ENCODE measurements at places on chromosomes 7 and 10. TPM values are rescaled to one million over a fixed set of nuclear protein-coding genes. Genes with fewer than 3 reads are reported as not detected.

IQUB gene
- 0.71 TPM for total RNA-seq

- H3K4me1 ChIP-seq, result peaks cover 13% of the 10 kb centered on the region
- no peaks in the 10 kb centered on the region for H3K27me3 ChIP-seq
- H3K36me3 ChIP-seq, result peaks cover 20% of the 10 kb centered on the region
These were observed 1.1 kb downstream of the RRP12 start for GRCh38 chr10:97399843-97400545.

DNA sequence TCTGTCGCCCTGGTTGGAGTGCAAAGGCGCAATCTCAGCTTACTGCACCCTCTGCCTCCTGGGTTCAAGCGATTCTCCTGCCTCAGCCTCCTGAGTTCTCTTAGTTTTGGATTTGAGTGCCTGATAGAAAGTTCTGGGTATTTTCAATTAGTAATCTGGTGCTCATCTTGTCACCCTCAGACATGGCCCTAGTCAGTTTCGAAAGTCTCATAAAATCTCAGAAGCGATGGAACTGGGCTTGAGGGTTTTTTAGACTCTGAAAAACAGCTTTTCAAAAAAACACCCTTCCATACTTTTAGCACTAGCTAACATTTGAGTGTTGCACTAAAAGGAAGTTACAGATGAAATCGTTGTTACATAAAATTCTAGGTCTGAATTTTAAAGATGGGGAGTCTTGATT is 9.4 kb upstream of the PIP4K2A start:
- H3K27ac ChIP-seq, result no peak overlapping the region
- H3K27me3 ChIP-seq, result no peaks in the 10 kb centered on the region
- H3K4me1 ChIP-seq, result peaks cover 16% of the 10 kb centered on the region
- H3K36me3 ChIP-seq, result no peaks in the 10 kb centered on the region
- DNase-seq, result no peak

DNA sequence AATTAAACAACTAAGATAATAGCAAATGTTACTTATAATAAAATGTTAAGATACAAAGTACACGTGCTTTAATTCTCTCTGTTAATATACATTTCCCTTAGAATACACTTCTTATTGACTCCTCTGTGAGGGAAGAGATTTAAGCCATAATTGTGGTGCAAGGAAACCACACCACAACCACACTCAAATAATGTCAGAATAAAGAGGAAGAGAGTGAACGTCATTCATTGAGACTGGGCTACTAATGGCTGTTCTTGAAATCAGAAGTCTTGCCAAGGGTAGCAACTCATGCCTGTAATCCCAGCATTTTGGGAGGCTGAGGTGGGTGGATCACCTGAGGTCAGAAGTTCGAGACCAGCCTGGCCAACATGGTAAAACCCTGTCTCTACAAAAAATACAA is 10.0 kb downstream of the FAM171A1 start:
- DNase-seq, result no peak
- H3K27ac ChIP-seq, result no peak overlapping the region
- H3K4me3 ChIP-seq, result no peak overlapping the region
- H3K4me1 ChIP-seq, result peaks cover 17% of the 10 kb centered on the region
- peaks cover 9% of the 10 kb centered on the region for H3K36me3 ChIP-seq

DNA sequence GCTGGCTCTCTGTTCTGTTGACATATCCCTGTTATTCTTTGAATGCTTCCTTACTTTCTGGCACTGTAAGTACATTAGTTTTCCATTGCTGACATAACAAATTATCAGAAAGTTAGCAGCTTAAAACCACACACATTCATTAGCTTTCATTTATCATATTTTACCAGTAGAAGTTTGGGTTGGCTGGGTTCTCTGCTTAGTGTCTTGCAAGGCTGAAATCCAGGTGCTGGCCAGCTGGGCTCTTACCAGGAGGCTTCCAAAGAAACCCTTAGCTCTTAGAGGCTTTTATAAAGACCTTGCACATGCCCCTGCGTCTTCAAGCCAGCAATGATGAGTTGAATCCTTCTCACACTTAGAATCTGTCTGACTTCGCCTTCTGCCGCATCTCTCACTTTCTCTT is 160.6 kb downstream of the MLLT10 start:
- peaks cover 17% of the 10 kb centered on the region for H3K4me1 ChIP-seq
- no peak for DNase-seq
- no peaks in the 10 kb centered on the region for H3K27me3 ChIP-seq
- peaks cover 20% of the 10 kb centered on the region for H3K36me3 ChIP-seq
- H3K4me3 ChIP-seq, result no peak overlapping the region

MEOX2 gene
- 0.07 TPM for total RNA-seq

FLNC gene
- total RNA-seq, result 8.0 TPM

DNA sequence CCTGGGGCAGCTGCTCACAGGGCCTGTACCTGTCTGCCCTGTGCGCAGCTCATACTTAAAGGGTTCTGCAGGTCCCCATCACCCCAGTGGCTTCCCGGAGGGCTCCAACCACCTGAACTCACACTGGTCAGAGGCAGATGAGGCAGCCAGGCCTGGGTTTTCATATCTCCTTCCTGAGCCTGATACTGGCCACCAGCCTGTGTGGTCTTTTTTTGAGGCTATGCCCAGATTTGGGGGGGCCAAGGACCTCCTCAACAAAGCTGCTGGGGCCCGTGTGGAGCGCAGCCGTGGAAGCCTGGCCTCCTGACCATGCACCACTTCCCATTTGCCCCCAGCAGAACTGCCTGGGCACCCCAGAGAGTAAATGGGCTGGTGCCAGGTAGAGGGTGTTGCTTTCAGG is 25.7 kb downstream of the PNLIPRP2 start:
- no peak overlapping the region for H3K27ac ChIP-seq
- no peak for DNase-seq
- no peaks in the 10 kb centered on the region for H3K27me3 ChIP-seq
- H3K4me1 ChIP-seq, result no peaks in the 10 kb centered on the region
- H3K4me3 ChIP-seq, result no peak overlapping the region

DNA sequence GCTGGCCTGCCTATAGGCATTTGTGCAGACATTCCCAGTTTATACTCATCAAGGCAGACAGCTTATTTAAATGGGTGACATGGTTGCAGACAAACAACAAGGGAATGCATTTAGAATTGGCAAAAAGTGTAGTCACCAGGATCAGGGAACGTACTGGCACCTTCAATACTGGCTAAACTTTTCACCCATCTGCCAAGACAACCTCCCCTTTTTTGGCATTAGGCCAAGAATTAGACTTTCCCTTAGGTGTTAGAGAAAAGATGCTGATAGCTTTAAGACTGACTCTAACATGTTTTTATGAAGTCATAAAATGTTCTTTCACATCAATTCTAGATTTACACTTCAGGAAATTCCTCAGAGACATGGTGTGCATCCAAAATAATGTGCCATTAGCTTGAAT is 365.9 kb downstream of the PHTF2 start:
- H3K36me3 ChIP-seq, result peaks cover 24% of the 10 kb centered on the region
- H3K27ac ChIP-seq, result no peak overlapping the region
- H3K27me3 ChIP-seq, result no peaks in the 10 kb centered on the region
- no peak overlapping the region for H3K4me3 ChIP-seq
- H3K4me1 ChIP-seq, result peaks cover 36% of the 10 kb centered on the region

DNA sequence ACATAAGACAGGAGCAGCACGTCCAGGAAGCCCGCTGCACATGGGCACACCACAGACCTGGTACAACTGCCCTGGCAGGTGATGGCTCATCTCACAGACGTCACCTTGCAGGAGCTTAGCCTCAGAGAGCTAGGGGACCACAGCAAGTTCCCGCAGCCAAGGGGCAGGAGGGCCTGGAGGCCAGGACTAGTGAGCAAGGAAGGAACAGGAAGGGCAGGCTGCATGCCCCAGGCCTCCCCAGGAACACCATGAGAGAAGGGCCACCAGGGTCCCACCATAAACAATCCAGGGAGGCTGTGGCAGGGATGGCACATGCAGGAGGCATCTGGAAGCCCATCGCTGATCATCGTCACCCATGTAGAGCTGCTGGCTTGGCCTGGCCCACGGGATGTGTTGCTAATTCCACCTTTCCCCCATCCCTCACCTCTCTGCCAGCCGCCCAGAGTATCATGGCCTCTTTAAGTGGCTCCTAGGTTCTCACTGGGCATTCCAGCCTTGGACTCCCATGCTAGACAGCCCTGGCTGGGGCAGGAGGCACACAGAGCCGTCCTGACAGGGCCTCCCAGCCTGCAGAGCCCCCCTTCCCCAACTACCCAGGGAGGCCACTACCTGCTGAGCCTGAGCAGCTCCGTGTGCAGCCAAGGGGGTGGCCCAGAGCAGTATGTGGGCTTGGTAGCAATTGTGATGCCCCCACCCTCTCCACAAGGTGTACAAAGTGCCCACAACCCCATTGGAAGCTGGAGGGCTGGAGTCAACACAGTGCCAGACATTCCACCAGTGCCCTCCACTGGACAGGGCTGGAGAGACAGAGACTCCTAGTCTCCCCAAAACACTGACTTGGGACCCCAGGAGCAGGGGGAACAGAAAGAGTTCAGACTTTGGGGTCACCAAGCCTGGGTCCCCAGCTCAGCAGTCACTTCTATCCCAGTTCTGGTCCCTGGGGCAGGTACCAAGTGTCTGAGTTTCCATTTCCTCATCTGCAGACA is 35.5 kb downstream of the GRID1 start:
- DNase-seq, result no peak
- no peak overlapping the region for H3K4me3 ChIP-seq
- no peaks in the 10 kb centered on the region for H3K36me3 ChIP-seq
- H3K27ac ChIP-seq, result no peak overlapping the region
- H3K27me3 ChIP-seq, result no peaks in the 10 kb centered on the region

GRCh38 chr7:128910569-128910945 is at the start of gene KCP:
Gene KCP, minus strand, starts transcription at chr7:128910709. Its CDS starts 33 bp downstream, at chr7:128910676.
- H3K27ac ChIP-seq, result peak within 1 kb of the TSS; percentile 78
- DNase-seq, result peak; percentile 51
- peaks cover 31% of the 10 kb centered on the region for H3K4me1 ChIP-seq
- no peaks in the 10 kb centered on the region for H3K36me3 ChIP-seq
- peaks cover 68% of the 10 kb centered on the region for H3K27me3 ChIP-seq
- peak within 1 kb of the TSS; percentile 72 for H3K4me3 ChIP-seq

DNA sequence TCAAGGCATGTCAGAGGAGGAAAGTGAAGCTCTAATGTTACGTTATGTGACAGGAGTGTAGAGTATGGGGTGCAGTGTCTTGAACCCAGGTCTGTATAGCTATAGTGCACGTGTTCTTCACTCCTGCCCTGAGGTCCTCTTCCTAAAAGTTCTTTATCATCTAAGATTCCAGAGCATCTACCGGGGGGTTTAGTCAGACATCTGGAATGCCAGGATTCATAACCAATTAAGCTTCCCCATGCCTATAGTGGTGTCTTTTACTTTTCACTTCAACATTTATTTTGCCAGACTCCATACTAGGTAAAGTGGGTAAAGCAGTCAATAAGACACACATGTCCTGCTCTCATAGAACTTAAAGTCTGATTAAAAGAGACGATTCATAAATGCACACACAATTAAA is 22.4 kb downstream of the PPP1R3C start:
- DNase-seq, result no peak
- H3K36me3 ChIP-seq, result no peaks in the 10 kb centered on the region
- no peaks in the 10 kb centered on the region for H3K4me1 ChIP-seq
- H3K27ac ChIP-seq, result no peak overlapping the region

GRCh38 chr7:75931680-75932079 is 16.7 kb downstream of the POR start:
- no peaks in the 10 kb centered on the region for H3K27me3 ChIP-seq
- peaks cover 12% of the 10 kb centered on the region for H3K4me1 ChIP-seq
- no peak overlapping the region for H3K4me3 ChIP-seq
- no peak for DNase-seq
- peak overlapping the region; percentile 44 for H3K27ac ChIP-seq

DNA sequence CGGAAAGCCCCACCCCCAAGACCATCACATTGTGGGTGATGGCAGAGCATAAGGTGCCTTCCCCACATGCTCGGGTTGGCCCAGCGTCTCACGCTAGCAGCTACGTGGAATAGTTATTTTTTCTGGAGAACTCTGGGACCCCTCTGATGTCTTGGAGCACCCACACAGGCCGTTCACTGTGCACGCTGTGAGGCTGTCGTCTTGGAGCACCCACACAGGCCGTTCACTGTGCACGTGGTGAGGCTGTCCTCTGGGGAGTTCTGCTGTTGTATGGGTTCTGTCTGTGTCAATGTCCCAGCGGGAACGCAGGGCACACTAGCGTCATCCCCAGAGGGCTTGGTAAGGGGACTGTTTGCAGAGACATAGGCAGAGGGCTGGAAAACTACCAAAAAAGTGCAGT is 38.8 kb upstream of the FAM20C start:
- H3K4me1 ChIP-seq, result peaks cover 26% of the 10 kb centered on the region
- H3K27me3 ChIP-seq, result no peaks in the 10 kb centered on the region
- H3K36me3 ChIP-seq, result no peaks in the 10 kb centered on the region
- no peak for DNase-seq

ADRA2A gene
- total RNA-seq, result 1.7 TPM

ANKRD61 gene
- total RNA-seq, result not detected

DNA sequence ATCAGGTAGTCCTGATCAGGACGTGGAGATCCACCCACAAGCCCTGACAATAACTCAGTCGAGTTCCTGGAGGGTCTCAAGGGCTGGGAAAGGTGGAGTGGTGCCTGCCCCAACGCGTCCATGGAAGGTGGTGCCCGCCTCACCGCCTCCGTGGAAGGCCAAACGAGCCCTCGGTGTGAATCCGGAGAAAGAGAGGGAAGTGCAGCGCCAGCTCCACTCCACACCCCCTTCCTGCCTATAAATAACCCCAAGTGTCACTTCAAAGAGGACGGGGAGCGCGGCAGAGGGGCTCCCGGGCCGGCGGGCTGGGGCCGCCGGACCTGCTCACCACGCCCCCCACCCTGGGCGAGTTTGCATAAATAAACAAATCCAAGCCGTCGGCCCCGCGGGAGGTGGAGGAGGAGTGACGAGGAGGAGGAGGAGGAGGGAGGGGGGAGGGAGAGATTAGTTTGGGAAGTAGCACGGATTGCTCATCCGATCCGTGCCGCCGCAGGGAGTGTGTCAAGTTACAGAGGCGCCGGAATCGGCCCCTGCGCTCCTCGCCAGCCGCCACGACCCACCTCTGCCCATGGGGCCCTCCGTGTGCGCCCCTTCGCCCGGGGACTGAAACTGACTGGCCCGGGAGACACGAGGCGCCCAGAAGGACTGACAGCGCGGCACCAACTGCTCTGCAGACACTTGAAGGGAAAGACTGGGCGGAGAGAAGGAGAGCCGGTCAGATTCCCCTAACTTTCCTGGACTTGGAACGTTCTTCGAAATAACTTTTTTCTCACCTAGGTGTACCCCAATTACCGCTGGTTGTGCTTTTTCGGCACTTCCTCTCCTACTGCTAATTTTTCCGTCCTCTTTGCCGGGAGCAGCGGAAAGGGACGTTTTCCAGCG is at the start of gene COL13A1:
TSS of gene COL13A1 (plus strand) at position 473 of the 882 bp plus-strand sequence. CDS start 518 bp downstream, outside the sequence.
- peak; percentile 88 for DNase-seq
- peak within 1 kb of the TSS; percentile 81 for H3K4me3 ChIP-seq
- H3K4me1 ChIP-seq, result peaks cover 48% of the 10 kb centered on the region
- H3K27me3 ChIP-seq, result peaks cover 70% of the 10 kb centered on the region

- DNase-seq, result no peak
- H3K36me3 ChIP-seq, result no peaks in the 10 kb centered on the region
- H3K27me3 ChIP-seq, result no peaks in the 10 kb centered on the region
- peaks cover 4% of the 10 kb centered on the region for H3K4me1 ChIP-seq
- H3K4me3 ChIP-seq, result no peak overlapping the region
These were observed 55.7 kb downstream of the PRKAG2 start for GRCh38 chr7:151821226-151821625.

Measured in WTC11 (cell line).